GM13976 (cell line): ENCODE measurements at places on chromosomes 12 and 14.
A peak's percentile ranks its signal among the peaks of the same experiment; 100 is the strongest.

- DNase-seq = no peak
These were observed 61.5 kb downstream of the SLC6A12 start for GRCh38 chr12:152440-152839.

- DNase-seq = no peak
These were observed 366.4 kb downstream of the IPO8 start for GRCh38 chr12:30329281-30329680.

DNA sequence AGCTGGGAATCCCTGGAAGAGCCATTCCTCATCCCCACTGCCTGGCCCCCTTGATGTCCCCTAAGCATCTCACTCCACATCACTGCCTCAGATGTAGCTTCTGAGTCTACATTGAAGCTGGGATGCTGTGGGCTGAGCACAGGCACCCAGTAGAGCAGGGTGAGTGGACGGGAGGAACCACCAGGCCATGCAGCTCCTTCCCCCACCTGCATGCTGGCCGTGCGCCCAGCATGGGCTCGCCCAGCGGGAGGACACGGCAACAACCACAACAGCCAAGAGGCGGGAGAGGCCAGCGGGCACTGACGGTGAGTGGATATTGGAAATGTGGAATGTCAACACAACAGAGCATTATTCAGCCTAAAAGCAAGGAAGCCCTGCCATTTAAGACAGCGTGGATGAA lies 310.9 kb downstream of the ADGRD1 start:
- DNase-seq = no peak

DNA sequence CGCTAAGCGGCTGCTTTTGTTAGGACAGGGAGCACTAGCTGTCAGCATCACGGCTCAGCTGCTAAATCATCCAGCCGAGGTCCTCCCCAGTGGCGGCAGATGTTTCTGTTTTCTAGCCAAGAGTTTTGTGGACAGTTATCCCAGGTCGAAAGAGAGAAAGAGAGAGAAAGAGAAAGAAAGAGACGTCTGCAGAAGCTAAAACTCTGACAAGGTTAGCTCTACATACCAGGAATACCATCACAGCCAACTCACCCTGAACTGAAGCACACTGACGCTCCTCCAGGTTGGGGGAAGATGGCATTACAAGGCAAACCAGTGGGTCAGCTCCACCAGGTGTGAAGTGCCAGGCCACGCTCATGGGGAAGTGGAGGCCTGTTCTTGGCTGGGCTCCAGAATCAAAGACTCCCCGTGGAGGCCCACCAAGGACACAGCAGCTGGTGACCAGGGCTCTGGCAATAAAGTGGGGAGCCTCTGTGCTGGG lies 64.9 kb upstream of the DICER1 start:
- no peak for DNase-seq

- no peak for DNase-seq
These were observed 77.4 kb downstream of the OTOGL start for GRCh38 chr12:80176706-80177105.

DNA sequence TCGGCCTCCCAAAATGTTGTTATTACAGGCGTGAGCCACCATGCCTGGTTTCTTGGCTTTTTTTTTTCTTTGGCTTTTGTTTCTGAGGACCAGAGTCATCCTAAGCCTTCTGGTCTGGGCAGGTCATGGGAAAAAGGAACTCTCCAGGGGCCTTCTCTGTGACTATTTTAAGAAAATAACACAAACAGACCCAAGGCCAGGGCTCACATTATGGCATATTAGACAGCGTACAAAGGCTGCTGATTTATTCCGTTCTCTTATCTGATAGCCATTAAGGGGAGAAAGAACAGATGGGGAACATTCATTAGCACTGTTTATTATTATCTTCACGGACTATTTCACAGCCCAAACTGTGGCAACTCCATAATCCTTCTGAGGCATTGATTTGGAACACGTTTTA lies 28.8 kb upstream of the MANSC4 start:
- DNase-seq = no peak

DNA sequence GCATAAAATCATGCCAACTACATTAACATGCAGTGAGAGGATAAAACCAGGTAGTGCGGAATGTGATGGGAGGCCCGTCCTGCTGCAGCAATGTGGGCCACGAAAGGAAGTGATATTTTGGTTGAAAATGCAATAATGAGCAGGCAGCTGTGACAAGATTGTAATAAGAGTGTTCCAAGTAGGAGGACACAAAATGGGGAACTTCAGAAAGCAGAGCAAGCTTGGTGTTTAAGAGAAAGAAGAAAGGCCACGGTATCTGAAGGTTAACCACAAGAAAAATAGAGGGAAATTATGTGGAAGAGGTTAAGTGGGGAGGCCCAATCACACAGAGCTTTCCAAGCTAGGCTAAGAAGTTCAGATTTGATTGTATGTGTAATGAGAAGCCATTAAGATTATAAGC lies 34.3 kb downstream of the OVCH1 start:
- DNase-seq = no peak

DNA sequence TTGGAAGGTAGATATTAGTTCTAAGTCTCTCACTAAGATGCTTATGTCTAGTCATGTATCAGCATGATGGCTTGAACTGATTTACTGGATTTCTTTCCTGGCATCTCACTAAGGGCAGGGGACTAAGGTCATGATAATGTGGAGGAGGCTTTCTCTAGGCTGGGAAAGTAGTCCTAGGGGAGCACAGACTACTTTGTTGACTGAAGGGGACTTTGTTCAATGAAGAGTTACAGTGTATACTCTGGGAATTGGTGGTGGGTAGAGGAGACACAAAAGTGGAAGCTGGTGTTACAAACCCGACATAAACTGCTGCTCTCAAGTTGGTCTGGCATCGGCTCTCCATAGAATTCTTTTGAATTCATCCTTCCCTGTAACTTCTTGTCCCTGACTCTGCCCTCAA lies 75.2 kb downstream of the SAMD4A start:
- DNase-seq = no peak

- DNase-seq = no peak
These were observed 49.0 kb upstream of the MSRB3 start for GRCh38 chr12:65229441-65229840.

DNA sequence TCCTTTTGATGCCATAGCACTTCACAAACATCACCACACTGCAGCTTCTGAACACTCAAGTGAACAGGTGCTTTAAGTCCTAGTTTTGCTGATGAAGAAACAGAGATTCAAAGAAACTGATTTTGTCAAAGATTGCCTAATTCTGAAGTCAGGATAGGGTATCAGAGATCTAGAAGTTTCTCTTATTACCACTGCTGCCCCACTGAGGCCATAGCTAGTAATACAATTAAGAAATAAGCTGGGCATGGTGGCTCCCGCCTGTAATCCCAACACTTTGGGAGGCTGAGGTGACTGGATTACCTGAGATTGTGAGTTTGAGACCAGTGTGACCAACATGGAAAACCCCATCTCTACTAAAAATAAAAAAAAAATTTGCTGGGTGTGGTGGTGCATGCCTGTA lies 458.3 kb upstream of the SEL1L start:
- DNase-seq = no peak

DNA sequence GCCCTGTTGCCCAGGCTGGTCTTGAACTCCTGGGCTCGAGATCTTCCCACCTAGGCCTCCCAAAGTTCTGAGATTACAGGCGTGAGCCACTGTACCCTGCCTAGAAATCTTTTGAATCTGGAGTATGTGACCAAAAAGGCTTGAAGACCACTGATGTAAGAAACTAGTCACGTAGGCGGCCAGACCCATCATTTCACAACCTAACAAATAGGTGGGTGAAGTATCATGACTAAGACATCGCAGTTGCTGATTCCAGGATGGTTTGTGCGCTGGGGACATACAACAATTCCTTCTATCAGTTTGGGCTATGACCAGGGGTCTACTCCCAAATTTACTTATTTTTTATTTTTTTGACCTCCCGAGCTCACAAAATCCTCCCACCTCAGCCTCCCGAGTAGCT lies 11.8 kb upstream of the CDK2AP1 start:
- no peak for DNase-seq

GRCh38 chr12:123097561-123098084 lies 53.3 kb downstream of the PITPNM2 start:
- no peak for DNase-seq

- peak; percentile 90 for DNase-seq
These were observed at the start of gene TCL1A for GRCh38 chr14:95713596-95714371. Gene TCL1A, minus strand, starts transcription at chr14:95714125. Its CDS starts 59 bp downstream, at chr14:95714066.
